Upper lobe of left lung (tissue), 6 donors: ENCODE measurements at places on chromosomes 1 and 21. TPM values are rescaled to one million over a fixed set of nuclear protein-coding genes. Genes with fewer than 3 reads are reported as not detected.

- H3K4me3 ChIP-seq: no peak overlapping the region
- no peaks in the 10 kb centered on the region for H3K27me3 ChIP-seq
- no peak for DNase-seq
- H3K4me1 ChIP-seq: peaks cover 32% of the 10 kb centered on the region
- peaks cover 38% of the 10 kb centered on the region for H3K36me3 ChIP-seq
Observed at GRCh38 chr1:161171696-161172095, 5.5 kb downstream of the PPOX start.

- DNase-seq: no peak
- H3K4me3 ChIP-seq: no peak overlapping the region
- H3K27me3 ChIP-seq: no peaks in the 10 kb centered on the region
Observed at GRCh38 chr1:230016159-230016558, 50.9 kb upstream of the GALNT2 start.

- H3K27me3 ChIP-seq: no peaks in the 10 kb centered on the region
- DNase-seq: no peak
- no peak overlapping the region for H3K4me3 ChIP-seq
- peaks cover 31% of the 10 kb centered on the region for H3K4me1 ChIP-seq
- H3K36me3 ChIP-seq: peaks cover 95% of the 10 kb centered on the region
Observed at GRCh38 chr1:32186077-32186476, 6.6 kb downstream of the TXLNA start.

DNA sequence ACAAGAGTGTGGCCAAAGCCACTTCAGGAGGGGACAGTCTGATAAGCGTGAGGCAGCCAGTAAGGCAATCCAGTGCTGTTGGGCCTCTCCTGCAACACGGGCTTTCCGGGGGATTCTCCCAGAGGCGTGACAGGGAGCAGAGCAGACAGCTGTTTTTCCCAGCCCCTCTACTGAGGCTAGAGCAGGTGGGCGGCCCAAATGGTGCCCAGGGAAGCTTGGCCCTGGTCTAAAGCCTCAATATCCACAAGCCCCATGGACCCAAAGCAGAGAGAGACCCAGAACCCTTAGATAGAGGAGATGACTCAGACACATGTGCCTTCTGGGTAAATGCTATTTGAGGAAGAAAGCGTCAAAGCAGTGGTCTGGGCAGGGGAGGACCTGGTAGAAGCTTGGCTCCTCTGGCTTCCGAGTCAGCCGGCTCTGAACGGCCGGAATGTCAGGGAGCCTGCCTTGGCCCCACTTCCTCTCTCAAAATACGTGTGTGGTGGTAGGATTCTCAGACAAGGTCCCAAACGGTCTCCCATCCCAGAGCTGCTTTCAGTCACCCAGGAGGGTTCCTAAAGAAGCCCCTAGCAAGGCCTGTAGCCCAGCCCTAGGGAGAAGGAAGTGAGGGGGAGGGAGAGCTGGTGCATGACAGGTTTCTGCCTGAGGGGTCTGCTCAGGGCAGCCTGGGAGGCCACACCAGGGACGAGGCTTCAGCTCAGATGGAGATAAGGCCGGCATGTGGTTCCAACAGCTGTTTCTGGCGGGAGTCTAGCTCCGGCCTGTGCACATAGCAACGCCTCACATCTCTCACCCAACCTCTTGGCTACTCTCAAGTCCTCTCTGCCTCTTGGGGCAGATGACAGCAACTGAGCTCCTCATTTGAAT is 28.8 kb downstream of the PIK3C2B start:
- H3K36me3 ChIP-seq: peaks cover 12% of the 10 kb centered on the region
- DNase-seq: no peak
- peaks cover 68% of the 10 kb centered on the region for H3K4me1 ChIP-seq
- no peak overlapping the region for H3K4me3 ChIP-seq

GRCh38 chr1:82153272-82153629 is 352.5 kb downstream of the ADGRL2 start:
- H3K4me1 ChIP-seq: no peaks in the 10 kb centered on the region
- DNase-seq: no peak
- no peak overlapping the region for H3K27ac ChIP-seq
- H3K27me3 ChIP-seq: no peaks in the 10 kb centered on the region

Gene HCN3
- 1.9 TPM for total RNA-seq

DNA sequence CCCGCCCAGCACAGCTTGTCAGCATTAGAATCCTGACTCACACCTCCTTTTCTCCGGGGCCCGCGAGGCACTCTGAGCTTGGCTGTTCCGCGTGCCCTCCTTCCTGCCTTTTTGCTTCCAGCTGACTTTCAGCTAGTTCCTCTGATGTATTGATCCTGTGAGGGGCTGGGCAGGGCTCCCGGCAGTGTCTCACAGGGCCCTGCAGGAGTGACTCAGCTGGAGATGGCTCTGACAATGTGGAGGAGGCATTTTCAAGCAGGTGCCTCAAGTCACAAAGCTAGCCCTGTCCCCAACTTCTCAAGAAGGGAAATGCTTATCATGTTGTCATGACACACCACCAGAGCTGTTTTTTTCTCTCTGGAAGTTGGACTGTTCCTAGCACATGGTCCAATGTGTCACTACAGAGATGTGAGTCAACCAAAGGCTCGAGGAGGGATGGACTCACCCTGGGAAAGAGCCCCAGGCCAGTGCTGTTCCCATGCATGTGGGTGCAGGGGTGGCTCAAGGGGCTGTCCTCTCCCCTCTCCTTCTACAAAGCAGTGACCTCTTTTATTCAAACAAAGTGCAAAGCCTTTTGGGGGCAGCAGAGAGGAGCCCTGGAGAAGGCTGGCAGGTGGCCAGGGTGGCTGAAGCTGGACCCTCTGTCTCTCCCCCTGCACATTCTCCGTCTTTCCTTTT is 30.6 kb downstream of the SYT6 start:
- no peak for DNase-seq
- no peaks in the 10 kb centered on the region for H3K36me3 ChIP-seq
- H3K27ac ChIP-seq: no peak overlapping the region
- no peaks in the 10 kb centered on the region for H3K27me3 ChIP-seq

Gene HCRTR1
- not detected for total RNA-seq

GRCh38 chr1:153035211-153035610 is 4.2 kb downstream of the SPRR1B start:
- H3K27me3 ChIP-seq: no peaks in the 10 kb centered on the region
- H3K36me3 ChIP-seq: no peaks in the 10 kb centered on the region
- H3K4me1 ChIP-seq: no peaks in the 10 kb centered on the region
- no peak overlapping the region for H3K27ac ChIP-seq
- H3K4me3 ChIP-seq: no peak overlapping the region

Gene FCRL5
- total RNA-seq: 1.7 TPM

GRCh38 chr1:101311146-101311920 is 74.5 kb downstream of the S1PR1 start:
- peaks cover 7% of the 10 kb centered on the region for H3K4me1 ChIP-seq
- no peak overlapping the region for H3K27ac ChIP-seq
- no peak for DNase-seq
- no peaks in the 10 kb centered on the region for H3K36me3 ChIP-seq

DNA sequence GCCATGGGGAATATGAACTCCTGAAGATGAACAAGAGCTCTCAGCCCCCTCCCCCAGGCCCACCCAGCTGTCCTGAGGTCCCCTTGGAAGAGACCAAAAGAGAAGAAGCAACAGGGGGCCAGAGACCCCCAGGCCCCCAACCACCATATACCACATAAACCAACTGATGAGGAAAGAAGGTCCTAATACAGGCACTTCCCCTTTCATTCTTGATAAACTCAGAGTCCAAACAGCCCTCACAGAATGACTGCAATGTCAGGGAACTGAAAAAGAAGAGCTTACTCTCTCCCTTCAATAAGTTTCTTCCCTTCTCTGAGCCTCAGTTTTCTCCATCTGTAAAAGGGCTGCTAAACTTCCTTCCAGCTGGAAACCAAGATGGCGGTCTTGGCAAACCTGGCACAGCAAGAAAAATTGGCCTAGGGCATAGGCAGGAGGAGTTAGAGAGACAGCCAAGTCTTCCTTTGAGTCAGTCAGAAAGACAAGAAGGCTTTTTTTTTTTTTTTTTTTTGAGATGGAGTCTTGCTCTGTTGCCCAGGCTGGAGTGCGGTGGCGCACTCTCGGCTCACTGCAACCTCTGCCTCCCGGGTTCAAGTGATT is 90.5 kb downstream of the VWA5B1 start:
- no peak overlapping the region for H3K27ac ChIP-seq
- no peaks in the 10 kb centered on the region for H3K36me3 ChIP-seq
- H3K27me3 ChIP-seq: no peaks in the 10 kb centered on the region
- DNase-seq: no peak

DNA sequence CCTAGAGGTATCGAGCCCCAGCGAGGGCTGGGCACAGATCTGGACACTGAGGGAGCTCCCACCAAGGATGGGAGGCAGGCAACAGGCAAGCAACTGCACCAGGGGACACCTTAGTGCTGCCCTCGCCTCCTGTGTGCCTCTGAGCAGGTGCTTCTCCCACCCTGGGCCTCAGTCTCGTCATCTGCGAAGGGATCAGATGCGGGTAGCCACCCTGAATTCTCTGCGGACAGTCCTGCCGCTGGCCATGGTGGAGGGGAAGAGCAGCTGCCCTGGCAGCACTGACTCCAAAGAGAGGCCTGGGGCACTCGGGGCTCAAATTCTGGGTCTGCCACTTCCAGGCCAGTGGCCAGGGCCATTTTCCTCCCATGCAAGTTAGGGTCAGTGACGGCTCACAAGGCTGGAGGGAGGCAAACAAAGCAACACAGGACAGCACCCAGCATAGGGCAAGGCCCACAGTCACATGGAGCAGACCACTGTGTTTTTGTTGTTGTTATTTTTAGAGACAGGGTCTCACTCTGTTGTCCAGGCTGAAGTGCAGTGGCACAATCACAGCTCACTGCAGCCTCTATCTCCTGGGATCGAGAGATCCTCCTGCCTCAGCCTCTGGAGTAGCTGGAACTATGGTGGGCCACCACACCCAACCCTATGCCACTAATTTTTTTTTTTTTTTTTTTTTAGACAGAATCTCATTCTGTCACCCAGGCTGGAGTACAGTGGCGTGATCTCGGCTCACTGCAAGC is 7.1 kb upstream of the SDC3 start:
- H3K27me3 ChIP-seq: no peaks in the 10 kb centered on the region
- H3K36me3 ChIP-seq: no peaks in the 10 kb centered on the region
- no peak overlapping the region for H3K27ac ChIP-seq
- peaks cover 12% of the 10 kb centered on the region for H3K4me1 ChIP-seq
- H3K4me3 ChIP-seq: no peak overlapping the region
- DNase-seq: no peak

DNA sequence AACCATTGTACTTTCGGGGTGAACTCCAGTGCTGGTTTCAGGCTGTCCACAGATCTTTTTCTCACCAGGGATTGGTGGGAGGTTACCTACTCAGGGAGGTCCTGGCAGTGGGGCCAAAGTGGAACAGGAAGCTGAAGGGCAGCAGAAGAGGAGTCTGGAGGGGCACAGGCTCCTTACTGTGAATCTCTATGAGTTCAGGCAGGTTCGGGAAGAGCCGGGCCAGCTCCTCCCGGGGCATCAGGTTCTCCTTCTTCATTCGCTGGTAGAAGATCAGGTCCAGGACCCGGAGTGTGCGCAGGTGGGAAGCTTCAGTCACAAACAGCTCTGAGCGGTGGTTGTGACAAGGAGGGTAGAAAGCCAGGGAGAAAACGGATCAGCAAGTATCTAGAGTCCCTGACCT is 26.7 kb downstream of the LRRC71 start:
- H3K36me3 ChIP-seq: peaks cover 85% of the 10 kb centered on the region
- H3K4me3 ChIP-seq: no peak overlapping the region
- no peaks in the 10 kb centered on the region for H3K4me1 ChIP-seq
- no peaks in the 10 kb centered on the region for H3K27me3 ChIP-seq
- DNase-seq: peak; percentile 15

GRCh38 chr1:1777583-1777899 is 729 bp downstream of the NADK start:
- H3K4me1 ChIP-seq: peaks cover 68% of the 10 kb centered on the region
- peak overlapping the region; percentile 92 for H3K27ac ChIP-seq
- DNase-seq: no peak
- peak overlapping the region; percentile 89 for H3K4me3 ChIP-seq
- peaks cover 2% of the 10 kb centered on the region for H3K36me3 ChIP-seq

- no peaks in the 10 kb centered on the region for H3K27me3 ChIP-seq
- H3K27ac ChIP-seq: no peak overlapping the region
- H3K4me1 ChIP-seq: no peaks in the 10 kb centered on the region
- H3K4me3 ChIP-seq: no peak overlapping the region
- no peaks in the 10 kb centered on the region for H3K36me3 ChIP-seq
Observed at GRCh38 chr1:82197606-82198005, 396.9 kb downstream of the ADGRL2 start.

DNA sequence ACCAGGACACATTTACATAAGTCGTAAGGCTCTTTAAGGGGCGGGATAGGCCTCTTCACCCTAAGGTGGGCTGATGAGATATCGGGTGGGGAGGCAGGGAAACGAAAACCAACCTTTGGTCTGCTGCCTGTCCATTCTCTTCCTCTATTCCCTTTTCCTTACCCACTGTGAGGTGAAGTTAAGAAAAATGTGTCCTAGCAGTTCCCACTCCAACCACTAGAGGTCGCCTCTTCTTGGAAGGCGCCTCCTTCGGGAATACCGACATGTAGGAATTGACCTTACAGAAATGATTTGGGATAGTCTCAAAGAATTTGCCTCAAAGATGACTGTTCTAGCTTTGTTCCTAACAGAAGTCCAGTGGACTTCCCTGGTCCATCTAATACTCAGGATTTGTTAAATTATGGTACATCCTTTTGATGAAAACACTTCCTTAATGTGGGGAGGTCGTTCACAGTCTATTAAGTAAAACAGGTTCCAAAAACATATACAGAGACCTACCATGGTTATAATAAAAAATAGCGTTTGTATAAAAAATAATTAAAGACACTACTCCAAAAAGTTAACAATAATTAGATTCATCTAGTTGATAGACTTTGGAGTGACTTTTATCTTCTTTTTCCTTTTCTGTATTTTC is 14.1 kb downstream of the AZIN2 start:
- no peaks in the 10 kb centered on the region for H3K27me3 ChIP-seq
- peak; percentile 50 for DNase-seq
- H3K27ac ChIP-seq: no peak overlapping the region
- no peak overlapping the region for H3K4me3 ChIP-seq

- H3K4me1 ChIP-seq: peaks cover 22% of the 10 kb centered on the region
- H3K27ac ChIP-seq: no peak overlapping the region
- H3K36me3 ChIP-seq: no peaks in the 10 kb centered on the region
- H3K27me3 ChIP-seq: no peaks in the 10 kb centered on the region
- no peak overlapping the region for H3K4me3 ChIP-seq
Observed at GRCh38 chr1:231869364-231869763, 242.8 kb downstream of the DISC1 start.

DNA sequence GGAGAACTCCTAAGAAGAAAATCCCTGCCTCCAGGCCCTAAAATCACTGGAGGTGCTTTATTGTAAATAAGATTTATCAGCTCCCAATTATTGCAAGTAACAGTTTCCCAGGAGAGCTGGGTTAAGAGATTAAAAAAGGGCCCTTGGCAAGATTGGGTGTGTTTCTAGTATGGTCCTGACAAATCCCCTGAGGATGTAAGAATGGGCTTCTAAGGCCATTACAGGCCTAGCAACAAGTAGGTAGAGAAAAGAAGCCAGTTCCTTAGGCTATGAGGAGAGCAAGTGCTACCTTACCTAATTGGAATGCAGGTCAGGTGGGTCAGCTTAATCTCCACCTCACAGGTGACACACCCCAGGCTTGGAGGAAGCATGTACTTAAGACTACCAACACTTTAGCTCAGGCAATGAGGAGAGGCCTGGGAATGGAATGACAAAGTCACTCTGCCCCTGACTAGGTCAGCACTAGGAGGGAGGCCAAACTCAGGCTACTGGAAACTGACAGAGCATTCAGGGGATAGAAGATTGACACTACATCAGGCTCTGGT is 6.8 kb upstream of the OTUD7B start:
- no peak for DNase-seq
- peak overlapping the region; percentile 67 for H3K27ac ChIP-seq
- no peak overlapping the region for H3K4me3 ChIP-seq
